ENCODE measurements at places on chromosomes 13 and 19.

DNA sequence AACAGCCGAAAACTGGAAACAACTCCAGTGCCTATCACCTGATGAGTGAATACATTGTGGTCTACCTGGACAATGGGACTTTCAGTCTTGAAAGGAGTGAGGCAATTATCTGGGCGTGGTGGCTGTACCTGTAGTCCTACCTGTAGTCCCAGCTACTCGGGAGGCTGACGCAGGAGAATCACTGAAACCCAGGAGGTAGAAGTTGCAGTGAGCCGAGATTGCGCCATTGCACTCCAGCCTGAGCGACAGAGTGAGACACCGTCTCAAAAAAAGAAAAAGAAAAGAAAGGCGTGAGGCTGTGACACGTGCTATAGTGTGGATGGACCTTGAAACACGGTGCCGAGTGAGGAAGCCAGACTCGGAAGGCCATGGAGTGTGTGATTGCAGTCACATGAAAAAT, 4.1 kb upstream of the NTN5 start:
- no peak for DNase-seq

DNA sequence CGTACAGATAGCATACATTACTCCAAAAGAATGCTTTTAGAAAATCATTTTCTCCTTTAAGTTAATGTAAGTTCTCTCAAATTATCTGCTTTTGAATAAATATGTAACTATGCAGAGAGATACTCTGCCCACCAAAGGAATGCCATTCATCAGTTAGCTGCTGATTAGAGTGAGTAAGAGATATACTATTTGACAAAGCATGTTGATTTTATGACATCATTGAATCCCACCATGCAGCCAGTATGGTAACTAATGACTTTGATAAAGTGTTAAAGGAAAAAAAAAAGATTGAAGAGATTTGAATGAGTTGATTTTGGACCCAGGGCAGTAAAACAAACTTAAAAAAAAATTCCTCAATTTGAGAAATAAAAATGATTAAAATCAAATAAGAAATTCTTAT, 521.5 kb downstream of the SLITRK6 start:
- no peak for DNase-seq

DNA sequence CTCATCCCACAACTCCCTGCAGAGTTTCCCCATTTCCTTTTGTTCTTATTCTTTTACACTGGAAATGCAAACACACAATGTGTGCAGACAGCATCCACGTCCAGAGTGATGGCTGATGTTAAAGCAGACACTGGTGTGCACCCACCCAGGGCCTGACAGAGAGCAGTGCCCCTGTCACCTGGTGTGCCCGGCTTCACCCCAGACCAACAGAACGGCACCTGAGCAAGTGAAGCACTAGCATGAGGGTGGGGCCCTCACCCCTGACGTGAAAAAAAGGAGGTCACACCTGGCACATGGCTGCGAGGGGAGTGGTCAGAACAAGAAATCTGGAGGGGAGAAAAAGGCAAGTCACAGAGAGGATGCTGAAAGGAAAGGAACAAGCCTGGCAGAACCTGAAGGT, 12.3 kb downstream of the ZNF575 start:
- no peak for DNase-seq

DNA sequence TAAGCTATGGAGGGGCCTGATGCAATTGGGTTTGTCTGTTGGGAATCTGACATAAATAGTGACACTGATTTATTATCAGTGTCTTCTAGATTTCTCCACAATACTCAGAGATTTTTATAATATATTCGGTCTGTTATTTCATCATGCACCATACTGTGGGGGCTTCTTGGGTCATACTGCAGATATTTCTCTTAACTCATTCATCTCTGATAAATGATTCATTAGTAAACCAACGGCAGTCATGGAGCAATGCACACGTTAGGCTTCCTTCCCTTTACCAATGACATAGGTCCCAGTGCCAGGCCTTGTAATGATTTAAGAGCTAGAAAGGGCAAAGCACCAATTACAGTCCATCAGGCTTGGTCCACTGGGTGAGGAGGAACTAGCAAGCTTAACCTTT, 53.6 kb downstream of the FAM216B start:
- DNase-seq, result no peak

GRCh38 chr19:23817519-23817918, 58.8 kb upstream of the ZNF681 start:
- DNase-seq, result peak; percentile 17

DNA sequence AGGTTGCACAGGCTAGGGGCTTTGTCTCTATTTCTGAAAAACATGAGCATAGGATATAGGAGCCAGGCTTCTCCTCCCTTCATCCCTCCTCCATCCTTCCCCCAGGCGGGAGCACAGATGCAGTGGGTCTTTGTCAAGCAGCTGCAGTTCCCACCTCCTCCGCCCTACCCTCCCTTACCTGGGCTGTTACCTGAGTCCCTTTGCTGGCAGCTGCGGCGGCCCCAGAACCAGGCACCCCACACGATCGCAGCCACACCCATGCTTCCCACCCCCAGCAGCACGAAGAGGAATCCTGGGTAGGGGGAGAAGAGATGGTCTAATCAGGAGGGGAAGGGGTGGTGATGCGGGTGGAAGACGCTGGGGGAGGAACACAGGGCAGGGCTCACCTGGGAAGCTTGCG, 7.8 kb downstream of the TMIGD2 start:
- DNase-seq, result no peak

GRCh38 chr19:47357788-47358680, 8.9 kb downstream of the DHX34 start:
- no peak for DNase-seq

- DNase-seq, result no peak
Observed at GRCh38 chr13:35858665-35859064, 272.5 kb downstream of the DCLK1 start.

DNA sequence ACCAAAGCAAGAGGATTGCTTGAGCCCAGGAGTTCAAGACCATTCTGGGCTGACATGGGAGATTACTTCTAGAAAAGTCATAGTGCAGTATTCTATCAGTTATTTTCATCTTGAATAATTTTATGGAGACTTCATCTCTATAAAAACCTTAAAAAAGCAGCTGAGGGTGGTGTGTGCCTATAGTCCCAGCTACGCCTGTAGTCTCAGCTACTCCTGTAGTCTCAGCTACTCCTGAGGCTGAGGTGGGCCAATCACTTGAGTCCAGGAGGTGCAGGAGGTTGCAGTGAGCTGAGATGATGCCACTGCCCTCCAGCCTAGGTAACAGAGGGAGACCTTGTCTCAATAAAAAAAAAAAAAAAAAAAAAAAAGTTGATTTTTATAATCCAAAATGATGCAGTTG, 22.1 kb upstream of the KCTD4 start:
- no peak for DNase-seq
